ENCODE measurements at places on chromosomes 3 and 15.

DNA sequence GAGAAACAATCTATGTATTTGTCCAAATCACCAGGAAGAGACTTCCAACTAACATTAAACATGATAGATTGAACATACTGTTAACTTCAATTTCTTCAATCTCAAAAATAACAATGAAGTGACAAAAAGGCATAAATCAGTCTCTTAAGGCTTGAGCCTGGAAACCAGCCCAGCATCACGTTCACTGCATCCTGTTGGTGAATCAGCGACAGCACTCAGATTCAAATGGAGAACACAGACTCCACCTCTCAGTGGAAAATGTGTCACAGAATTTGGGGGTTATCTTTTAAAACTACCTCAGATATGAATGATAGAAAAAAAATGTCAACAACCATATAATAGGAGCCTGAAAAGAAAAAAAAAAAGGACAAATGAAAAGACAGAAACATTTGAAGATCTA is 212.0 kb downstream of the MINAR1 start:
- DNase-seq, result no peak

GRCh38 chr15:71660501-71660900 is 149.9 kb upstream of the NR2E3 start:
- DNase-seq, result no peak

GRCh38 chr15:67267440-67267839 is 12.9 kb downstream of the IQCH start:
- no peak for DNase-seq

GRCh38 chr3:14885307-14885706 is 62.1 kb upstream of the NR2C2 start:
- DNase-seq, result peak; percentile 14

DNA sequence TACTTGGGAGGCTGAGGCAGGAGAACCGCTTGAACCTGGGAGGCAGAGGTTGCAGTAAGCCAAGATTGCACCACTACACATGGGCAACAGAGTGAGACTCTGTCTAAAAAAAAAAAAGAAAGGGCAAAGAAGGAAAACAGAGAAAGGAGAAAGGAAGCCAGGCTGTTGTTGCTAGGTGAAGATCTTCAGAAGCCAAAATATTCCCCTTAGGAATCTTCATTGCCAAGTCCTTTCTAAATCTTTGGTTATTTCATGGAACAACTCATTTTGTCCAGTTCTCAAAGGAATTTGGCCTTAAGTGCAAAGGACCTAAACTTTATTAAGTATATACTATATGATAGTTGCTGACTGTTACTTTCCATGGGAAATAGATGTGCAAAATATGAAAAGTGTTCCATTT is 59.2 kb upstream of the OSBPL11 start:
- DNase-seq, result no peak

GRCh38 chr3:40780925-40781406 is 256.2 kb downstream of the ZNF621 start:
- DNase-seq, result no peak

- no peak for DNase-seq
Measured at GRCh38 chr15:64503640-64504039, 43.3 kb downstream of the ZNF609 start.

GRCh38 chr3:11078826-11079515 is 75.3 kb upstream of the HRH1 start:
- DNase-seq, result no peak

DNA sequence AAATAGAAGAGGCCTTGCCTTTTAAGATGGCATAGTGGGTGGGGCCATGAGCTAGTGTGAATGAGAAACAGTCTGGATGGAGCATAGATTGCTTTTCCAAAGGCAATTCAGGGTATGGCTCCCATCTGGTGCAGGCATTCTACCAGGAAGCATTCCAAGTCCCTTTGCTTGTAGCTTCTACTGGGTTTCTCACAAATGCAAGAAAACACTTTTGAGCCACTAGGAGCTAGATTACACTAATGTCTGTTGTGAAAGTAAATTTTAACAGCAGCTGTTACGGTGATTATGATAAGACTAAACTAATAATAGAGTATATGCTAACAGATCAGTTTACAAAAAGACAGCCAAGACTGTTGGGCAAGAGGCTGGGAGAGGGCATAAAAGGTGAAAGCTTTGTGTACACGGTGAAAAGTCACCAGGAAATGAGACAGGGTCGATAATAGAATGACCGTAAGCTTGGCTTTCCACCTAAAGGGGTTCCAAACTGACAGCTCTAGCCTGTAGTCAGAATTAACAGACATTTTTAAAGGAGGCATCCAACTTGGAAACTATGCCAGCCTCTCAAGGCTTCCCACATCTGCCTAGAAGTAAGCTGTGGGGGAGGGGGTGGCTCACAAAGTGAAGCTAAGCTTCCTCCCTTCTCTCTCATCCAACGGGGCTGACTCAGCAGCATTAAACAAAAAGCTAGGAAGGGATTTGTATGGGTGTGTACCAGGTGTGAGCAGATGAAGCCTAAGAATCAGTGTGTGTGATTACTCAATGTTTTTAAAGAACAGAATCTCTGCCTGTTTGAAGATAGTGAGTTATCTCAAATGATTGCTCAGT is 61.1 kb upstream of the GPD1L start:
- DNase-seq, result no peak

DNA sequence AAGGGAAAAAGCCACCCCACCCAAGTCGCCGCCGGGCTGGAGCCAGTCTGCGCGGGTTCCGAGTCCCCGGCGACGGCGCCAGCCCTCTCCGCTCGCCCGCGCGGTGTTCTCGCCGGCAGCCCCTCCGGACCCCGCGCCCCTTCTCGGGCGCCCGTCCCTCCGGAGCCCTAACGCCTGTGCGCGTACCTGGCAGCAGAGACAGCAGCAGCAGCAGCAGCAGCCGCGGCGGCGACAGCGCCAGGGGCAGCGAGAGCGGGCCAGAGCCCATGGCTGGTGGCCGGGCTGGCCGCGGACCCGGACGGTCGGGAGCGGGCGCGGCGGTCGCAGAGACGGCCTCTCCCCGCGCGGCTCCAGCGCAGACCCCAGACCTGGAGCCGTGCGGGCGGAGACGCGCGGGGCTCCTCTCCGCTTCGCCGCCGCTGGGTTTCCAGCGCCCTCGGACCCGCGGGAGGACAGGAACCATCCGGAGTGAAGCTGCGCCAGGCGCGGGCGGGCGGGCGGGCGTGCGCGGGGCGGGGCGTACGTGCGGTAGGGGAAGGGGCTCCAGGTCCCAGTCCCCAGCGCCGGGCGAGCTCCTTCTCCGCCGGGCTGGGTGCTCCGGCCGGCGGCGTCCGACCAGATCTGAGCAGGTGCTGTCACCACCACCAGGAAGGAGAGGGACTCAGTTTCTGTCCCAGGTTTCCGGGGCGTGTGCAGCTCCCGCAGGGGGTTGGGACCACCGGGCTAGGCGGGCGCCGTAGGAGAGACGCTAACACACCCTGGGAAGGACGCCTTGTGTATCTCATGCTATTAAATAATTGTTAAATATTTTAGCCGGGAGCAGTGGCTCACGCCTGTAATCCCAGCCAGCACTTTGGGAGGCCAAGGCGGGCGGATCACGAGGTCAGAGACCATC is at the start of gene CHRNA3:
Gene CHRNA3 (minus strand): TSS at position 470 of the 895 bp plus-strand sequence. CDS start 202 bp downstream, at position 268.
- no peak for DNase-seq

- DNase-seq, result no peak
Measured at GRCh38 chr15:69075440-69075839, 60.9 kb downstream of the NOX5 start.

- no peak for DNase-seq
Measured at GRCh38 chr3:148453781-148454191, 243.9 kb upstream of the AGTR1 start.

DNA sequence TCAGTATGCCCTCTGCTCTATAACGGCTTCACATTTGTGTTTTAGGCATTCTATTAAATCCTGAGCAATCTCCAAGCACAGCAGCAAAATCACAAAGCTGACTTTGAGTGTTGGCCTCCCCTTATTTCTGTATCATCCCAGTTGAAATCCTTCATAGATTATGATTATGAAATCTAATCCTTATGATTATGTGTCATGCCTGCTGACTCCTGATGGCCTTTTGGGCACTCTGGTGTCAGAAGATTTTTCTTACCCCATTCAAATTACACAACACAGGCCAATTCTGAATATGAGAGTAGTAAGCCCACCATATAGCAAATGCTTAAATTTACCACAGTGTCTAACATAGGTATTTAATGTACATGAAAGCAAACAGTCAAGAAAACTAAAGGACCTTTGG is 34.3 kb downstream of the CDV3 start:
- DNase-seq, result no peak

- no peak for DNase-seq
Measured at GRCh38 chr15:75929799-75930565, 26.3 kb downstream of the FBXO22 start.

DNA sequence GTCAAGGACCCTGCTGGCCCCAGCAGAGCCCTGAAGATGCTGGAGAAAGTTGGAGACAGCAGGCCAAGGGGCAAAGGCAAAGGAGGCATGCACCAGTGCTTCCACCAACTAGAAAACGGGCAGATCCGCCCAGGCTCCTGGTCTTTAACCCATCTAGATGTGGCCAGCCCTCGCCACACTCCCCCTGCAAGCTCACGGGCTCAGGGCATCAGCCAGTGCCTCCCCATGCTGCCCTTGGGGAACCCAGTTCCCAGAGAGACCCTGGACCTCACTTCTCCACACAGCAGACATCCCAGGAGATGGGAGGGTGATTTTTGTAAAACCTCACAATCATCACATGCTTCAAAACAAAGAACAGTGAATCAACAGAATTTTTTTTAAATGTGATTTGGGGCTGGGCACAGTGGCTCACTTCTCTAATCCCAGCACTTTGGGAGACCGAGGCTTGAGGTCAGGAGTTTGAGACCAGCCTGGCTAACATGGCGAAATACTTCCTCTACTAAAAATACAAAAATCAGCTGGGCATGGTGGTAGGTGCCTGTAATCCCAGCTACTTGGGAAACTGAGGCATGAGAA is 24.5 kb downstream of the CYFIP1 start:
- no peak for DNase-seq

- DNase-seq, result no peak
Measured at GRCh38 chr15:76391847-76392246, 55.3 kb downstream of the ISL2 start.

GRCh38 chr3:70754314-70754713 is 441.9 kb upstream of the MDFIC2 start:
- DNase-seq, result no peak

DNA sequence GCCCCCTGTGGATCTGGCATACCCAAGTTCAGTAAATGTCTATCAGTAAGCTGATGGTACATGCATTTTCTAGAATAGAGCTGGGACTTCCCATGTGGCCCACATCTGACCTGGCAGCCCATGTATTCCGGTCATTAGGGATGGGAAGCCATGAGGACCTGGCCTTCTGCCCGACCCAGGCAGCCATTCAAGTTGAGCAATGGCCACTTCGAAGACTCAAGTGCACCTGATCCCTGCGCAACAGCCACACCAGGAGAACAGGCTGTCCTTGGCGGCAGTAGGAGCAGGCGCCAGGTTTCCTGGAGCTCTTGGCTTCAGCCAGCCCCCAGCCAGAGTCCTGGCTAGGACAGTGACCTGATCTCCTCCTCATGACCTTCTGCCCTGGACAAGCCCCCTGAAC is 14.6 kb downstream of the HEMK1 start:
- no peak for DNase-seq

- no peak for DNase-seq
Measured at GRCh38 chr3:95705786-95706418, 1108.5 kb upstream of the EPHA6 start.

- no peak for DNase-seq
Measured at GRCh38 chr15:74547616-74548015, 6.6 kb downstream of the ARID3B start.

DNA sequence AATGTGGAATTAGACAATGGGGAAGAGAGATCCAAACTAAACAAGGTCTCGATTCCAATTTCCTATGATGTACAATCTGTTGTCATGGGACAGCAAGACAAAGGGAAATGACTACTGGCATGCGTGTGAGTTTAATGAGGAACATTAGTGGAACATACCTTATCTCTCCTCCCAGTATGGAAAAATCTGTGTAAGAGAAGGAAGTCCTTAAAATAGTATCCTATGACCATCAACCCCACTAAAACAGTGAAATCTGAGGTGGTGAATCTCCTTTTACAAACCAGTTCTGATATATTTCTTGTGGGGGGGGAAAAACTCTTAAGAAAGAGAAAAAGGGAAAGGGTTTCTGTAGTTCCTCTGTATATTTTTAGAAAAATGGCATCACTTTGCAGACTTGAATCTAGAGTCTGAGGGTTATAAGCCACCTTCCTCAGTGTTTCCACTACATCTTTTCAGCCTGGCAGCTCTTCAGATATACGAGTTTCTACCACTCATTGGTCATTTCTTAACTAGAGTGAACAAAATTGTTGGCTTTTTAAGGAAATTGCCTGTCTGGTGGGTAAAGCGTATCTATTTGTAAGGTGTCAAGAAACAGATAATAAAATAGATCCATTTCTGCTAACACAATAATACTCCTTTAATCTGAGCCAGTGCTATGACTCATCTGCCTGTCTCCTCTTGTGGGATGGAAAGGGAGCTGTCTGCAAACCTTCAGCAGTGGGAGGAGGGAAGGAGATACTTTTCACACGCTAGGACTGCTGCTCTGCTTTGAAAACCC is 3.0 kb upstream of the TNFAIP8L3 start:
- DNase-seq, result no peak

- DNase-seq, result no peak
Measured at GRCh38 chr15:76976572-76977270, 18.2 kb upstream of the PSTPIP1 start.

GRCh38 chr3:30075514-30075913 is 530.9 kb upstream of the TGFBR2 start:
- no peak for DNase-seq

GRCh38 chr3:118970819-118971218 is 63.8 kb downstream of the IGSF11 start:
- DNase-seq, result no peak

GRCh38 chr3:13934813-13935212 is 54.9 kb upstream of the WNT7A start:
- no peak for DNase-seq

- no peak for DNase-seq
Measured at GRCh38 chr3:58161435-58162398, 49.1 kb downstream of the DNASE1L3 start.

- no peak for DNase-seq
Measured at GRCh38 chr15:33831646-33832045, 136.7 kb upstream of the CHRM5 start.

- DNase-seq, result no peak
Measured at GRCh38 chr3:52077925-52078324, 21.6 kb upstream of the DUSP7 start.

- no peak for DNase-seq
Measured at GRCh38 chr3:155219106-155219505, 74.4 kb downstream of the STRIT1 start.

- DNase-seq, result no peak
Measured at GRCh38 chr15:72445426-72445825, 28.7 kb upstream of the ARIH1 start.

- DNase-seq, result no peak
Measured at GRCh38 chr3:17238023-17238422, 353.3 kb downstream of the PLCL2 start.

DNA sequence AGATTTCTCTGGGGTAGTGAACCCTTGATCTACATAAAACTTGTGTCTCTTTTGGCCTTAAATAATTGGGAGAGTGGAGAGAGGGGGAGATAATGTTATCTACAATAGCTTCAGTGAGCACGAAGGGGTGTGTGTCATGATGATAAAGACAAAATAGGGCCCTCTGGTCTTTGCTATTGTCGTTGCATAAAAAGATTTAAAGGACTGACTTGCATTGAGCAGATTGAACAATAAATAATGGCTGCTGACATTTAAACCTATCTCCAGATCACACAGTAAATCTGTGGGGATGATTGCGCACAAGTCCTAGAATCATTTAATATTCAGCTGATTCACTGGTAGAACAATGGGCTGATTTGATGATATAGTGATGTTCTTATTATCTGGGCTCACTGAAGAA is 71.3 kb upstream of the GAP43 start:
- DNase-seq, result no peak

Data from activated T-helper 1 cell treated with Interleukin-2 at 50 U/mL for 16 hours (primary cell).